SJCRH30 (cell line): ENCODE measurements at places on chromosomes 11 and 22. TPM values are rescaled to one million over a fixed set of nuclear protein-coding genes. Genes with fewer than 3 reads are reported as not detected.

The PANX3 gene
- not detected in 2 replicates for total RNA-seq

The DGCR6 gene
- total RNA-seq: 5.4 and 8.2 TPM in 2 replicates

The RTN4RL2 gene
- total RNA-seq: 0.26 and 0.35 TPM in 2 replicates

The BAIAP2L2 gene
- total RNA-seq: not detected in 2 replicates

The IL17REL gene
- not detected in 2 replicates for total RNA-seq

The CCDC117 gene
- 43.9 and 44.7 TPM in 2 replicates for total RNA-seq

The KLHL35 gene
- not detected in 2 replicates for total RNA-seq

The MTCH2 gene
- total RNA-seq: 119 TPM in 2 replicates
